ENCODE measurements at places on chromosomes 3 and 15.

GRCh38 chr3:45874677-45875346 is 11.5 kb upstream of the CCR9 start:
- DNase-seq: no peak

DNA sequence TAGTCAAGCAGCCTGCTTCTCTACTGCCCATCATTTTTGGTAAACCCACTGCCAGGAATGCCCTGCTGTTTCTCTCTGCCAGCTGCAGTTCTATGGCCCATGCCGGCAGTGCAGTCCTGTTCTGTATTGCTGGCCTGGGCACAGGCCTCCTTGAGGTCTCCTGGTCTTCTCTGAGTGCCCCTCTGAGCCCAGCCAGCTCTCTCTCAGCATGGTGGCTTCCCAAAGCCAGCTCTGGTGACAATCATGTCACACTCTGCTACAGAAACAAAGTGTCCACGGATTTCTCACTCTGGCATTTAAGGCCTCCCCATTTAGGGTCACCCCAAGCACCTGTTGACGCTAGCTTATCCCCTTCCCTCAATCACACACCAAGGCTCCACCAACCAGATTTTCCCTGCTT is 24.5 kb downstream of the SRPRB start:
- DNase-seq: no peak

DNA sequence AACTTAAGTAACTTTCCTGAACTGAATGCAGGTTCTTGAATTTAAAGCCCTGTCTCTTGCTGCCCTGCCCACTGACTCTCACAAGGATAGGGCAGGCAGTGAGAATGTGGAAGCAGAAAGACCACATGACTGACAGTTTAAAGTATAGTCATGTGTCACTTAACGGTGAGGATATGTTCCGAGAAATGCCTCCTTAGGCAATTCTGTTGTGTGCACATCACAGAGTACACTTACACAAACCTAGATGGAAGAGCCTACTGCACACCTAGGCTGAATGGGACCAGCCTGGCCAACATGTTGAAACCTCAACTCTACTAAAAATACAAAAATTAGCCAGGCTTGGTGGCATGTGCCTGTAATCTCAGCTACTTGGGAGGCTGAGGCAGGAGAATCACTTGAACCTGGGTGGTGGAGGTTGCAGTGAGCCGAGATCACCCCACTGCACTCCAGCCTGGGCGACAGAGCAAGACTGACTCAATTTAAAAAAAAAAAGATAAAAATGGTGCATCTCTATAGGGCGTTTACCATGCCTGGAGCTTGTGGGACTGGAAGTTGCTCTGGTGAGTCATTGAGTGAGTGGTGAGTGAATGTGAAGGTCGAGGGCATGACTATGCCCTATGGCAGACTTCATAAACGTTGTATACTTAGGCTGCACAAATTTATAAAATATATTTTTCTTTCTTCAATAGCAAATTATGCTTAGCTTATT is 18.9 kb upstream of the COPG1 start:
- peak; percentile 79 for DNase-seq

- no peak for DNase-seq
Measured at GRCh38 chr3:81913886-81914663, 152.6 kb upstream of the GBE1 start.

DNA sequence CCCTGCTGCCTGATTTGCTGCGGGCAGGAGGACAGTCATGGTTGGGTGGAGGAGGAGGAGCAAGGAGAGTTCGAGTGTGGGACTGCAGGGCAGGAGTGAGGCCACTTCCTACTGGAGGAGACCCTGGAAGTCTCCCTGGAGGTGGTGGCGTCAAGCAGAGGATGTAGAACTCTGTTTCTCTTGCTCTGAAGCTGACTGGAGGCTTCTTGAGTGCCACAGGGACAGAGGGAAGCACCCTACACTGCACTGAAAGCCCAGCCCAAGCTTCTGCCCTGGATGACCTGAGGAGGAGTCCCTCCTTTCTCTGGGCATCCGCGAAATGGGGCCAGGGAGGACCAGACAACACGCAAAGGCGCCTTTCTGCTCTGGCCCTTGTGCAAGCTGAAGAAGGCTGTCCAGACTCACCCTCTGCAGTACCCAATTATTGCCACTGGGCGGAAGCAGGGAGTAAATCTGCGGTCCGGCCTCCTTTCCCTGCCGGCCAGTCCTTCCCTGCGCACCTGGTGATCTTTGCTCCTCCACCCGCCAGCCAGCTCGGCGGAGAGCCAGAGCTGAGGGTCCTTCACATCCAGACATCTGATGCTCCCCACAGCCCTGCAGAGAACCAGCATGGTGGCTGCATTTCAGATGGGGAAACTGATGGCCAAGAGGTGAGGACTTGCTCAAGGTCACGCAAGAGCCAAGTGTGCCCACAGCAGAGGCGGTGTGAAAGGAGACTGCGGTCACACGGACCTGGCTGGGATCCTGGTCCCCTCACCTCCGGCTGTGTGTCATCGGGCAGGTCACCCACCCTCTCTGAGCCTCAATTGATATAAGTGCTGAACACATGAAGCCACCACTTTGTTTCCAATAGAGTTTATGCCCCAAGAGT is 207.1 kb downstream of the TBC1D2B start:
- DNase-seq: peak; percentile 73

- DNase-seq: no peak
Measured at GRCh38 chr3:24288496-24289236, 206.0 kb downstream of the THRB start.

DNA sequence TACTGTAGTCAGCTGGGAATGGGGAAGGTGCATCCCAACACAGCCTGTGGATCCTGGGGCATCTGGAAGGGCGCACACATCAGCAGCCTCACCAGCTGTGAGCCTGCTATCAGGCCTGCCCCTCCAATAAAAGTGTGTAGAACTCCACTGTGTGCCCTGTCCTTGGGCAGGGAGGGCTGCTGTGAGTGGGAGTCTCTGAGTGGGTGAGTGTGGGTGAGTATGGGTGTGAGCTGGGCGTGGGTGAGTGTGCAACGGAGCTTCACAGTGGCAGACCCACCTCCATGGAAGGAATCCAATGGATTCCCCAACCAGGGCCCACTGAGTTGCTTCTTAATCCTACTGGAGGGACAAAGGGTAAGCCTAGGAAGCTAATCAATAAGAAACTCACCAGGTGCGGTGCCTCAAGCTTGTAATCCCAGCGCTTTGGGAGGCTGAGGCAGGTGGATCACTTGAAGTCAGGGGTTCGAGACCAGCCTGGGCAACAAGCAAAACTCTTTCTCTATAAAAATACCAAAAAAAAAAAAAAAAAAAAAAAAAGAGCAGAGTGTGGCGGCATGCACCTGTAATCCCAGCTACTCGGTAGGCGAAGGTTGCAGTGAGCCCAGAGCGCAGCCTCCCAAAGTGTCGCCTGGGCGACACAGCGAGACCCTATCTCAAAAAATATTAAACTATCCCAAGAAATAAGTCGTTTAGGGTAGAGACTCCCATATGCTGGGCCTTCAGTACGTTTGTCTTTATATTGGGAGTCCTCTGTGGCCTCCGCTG is 555 bp upstream of the RCCD1 start:
- DNase-seq: no peak

DNA sequence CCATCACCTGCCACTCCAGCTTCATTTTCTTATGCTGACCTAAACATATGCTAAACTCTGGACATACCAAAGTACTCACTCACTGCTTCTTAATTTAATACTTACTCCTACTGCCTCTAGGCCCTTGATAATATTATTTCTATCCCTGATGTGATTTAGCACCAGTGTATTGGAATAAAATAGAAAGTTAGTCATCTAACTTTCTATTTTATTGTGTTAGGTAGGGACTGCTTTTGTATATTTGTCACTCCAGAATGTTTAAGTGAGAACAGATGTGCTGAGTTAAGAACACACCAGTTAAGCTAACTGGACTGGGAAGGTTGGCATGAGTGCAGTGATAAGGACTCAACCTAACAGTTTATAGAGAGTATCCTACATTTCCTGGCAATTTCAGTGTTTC is 6.5 kb upstream of the CLDN16 start:
- DNase-seq: no peak

GRCh38 chr3:30612437-30613132 is 6.2 kb downstream of the TGFBR2 start:
- no peak for DNase-seq

DNA sequence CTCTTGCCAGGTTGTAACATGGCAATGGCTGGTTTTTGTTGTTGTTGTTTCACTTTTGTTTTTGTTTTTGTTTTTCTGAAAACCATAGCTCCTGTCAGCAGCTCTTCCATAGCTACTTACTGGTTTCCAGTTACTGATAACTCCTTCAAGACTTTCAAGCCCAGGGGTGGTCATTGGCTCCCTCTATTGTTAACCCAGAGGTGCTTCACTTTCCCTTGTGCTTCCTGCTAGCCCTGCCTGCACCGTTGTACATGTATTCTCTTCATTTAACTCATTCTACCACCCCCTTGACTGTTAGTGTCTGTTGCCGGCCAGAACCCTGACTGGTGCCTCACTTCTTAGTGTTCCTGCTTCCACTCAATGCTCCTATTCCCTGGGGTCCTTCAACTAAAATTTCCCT is 4.2 kb upstream of the TRAT1 start:
- no peak for DNase-seq

GRCh38 chr3:123521179-123521969 is 63.5 kb downstream of the HACD2 start:
- DNase-seq: no peak

- DNase-seq: no peak
Measured at GRCh38 chr15:40353697-40354096, 2.9 kb downstream of the PHGR1 start.

- no peak for DNase-seq
Measured at GRCh38 chr15:58282060-58282708, 144.0 kb downstream of the AQP9 start.

GRCh38 chr3:66400411-66401156 is 100.2 kb downstream of the LRIG1 start:
- no peak for DNase-seq

DNA sequence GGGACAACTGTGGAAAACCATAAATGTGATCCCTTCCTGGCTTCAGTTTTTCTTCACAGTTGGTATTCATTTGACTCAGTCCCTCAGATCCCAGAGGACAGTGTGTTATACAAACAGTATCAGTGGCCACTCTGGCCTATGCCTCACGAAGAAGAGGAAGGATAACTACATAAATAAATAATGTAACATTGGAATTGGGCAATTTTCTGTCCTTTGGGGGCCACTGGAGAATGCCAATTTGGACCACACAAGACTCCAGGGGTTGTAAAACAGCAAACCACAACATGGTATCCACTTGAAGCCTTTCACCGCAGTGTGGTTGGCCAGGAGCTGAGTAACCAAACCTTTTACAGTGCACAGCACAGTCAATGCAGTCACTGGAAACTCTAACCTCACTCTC is 1077.0 kb downstream of the ROBO2 start:
- no peak for DNase-seq

DNA sequence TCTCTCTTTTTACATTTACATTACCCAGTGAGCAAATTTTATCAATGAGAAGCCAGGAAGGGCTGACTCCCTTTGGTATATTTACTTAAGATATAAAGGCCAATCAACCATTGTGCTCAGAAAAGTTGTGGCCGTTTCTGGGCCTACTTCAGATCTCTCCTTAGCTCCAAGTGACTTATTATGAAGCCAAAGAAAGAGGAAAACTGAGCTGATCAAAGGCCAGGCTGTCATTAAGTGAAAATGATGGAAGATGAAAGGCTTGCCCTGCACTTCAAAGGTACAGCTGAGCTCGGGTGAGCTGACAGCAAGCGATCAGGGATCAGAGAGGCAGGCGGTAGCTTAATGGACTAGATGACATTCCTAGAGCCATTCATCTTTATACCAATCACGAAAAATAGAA is 24.8 kb downstream of the VGLL4 start:
- DNase-seq: no peak

- DNase-seq: no peak
Measured at GRCh38 chr3:23341147-23341838, 138.2 kb downstream of the UBE2E2 start.

DNA sequence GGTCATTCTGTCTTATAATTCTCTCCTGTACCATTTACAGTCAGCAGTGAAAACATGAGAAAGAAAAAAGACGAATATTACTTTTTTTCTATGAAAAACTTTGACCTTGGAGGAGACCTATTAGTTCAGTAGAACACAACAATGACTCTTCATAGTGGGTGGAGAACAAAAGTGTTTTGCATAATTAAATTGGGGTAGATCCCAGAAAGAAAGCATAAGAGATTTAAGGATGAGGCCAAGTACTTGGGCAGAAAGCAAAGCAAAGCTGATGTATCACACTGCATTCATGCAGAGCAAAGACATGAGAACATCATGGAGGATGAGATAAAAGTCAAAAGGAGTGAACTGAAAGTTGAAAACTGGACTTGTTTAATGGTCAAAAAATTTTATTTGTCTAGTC is 1273.4 kb downstream of the ROBO2 start:
- DNase-seq: no peak

DNA sequence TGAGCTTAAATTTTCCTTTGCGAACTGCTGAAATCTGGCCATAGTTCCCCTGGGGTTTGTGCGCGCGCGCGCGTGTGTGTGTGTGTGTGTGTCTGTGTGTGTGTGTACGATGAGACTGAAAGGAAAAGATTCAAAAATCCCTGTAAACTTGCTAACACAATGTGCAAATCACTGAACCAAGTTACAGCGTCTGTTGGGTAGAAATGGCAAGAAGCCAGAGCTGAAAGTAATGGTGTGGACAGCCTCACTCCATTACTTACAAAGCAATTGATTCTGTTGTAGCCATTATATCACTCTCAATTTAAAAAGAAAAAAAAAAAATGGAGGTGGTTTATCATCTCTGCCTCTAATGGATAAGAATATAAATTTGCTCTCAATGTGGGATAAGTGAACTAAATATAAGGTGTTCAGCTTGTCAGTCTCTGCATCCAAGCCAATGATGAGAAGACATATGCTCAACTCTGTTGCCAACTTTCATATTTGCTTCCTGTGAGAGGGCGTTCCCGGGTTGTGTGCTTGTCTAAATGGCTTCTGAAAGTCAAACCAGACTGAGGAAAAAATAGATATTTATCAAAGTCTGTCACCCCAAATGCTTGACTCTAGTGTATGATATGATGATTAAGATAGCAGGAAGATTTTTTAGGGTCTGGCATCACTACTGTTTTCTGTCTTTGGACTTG is 422.2 kb downstream of the ZNF385D start:
- DNase-seq: no peak

GRCh38 chr15:62821384-62822131 is 221.0 kb upstream of the TPM1 start:
- DNase-seq: peak; percentile 76

DNA sequence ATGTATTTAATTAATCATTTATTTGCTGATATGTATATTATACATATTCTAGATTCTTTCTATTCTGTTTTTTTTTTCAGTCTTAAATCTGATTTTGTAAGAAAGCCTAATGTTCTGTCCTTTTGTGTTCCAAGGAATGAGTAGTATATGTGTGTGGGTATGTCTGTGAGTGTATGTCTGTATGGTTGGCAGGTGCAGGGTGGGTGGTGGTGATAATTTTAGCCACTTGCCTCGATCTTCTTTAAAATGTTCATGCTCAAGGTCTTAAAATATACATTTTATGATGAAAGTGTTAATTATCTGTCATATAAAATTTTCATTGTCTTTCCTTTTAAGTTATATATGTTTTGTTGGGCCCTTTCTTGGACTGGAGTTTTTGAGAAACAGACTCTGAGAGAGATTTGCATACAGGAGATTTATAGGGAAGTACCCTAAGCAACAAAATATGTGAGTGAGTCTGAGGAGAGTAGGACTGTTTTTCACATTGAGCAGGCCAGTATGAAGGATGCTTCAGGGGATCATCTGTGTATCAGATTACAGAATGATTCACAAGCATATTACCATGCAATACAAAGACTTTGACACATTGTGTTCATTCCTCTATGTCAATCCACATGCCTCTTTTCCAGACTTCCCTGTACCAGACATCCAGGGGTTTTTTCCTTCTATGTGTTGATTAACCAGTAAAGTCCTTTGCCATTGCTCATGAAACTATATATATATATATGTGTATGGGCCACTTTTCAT is 211.0 kb upstream of the DPPA4 start:
- no peak for DNase-seq
